ENCODE measurements at places on chromosomes 16 and 17.

GRCh38 chr17:56793957-56794356 lies 39.8 kb downstream of the C17orf67 start:
- DNase-seq, result no peak

GRCh38 chr16:88888461-88889387 lies 22.3 kb upstream of the PABPN1L start:
- no peak for DNase-seq

DNA sequence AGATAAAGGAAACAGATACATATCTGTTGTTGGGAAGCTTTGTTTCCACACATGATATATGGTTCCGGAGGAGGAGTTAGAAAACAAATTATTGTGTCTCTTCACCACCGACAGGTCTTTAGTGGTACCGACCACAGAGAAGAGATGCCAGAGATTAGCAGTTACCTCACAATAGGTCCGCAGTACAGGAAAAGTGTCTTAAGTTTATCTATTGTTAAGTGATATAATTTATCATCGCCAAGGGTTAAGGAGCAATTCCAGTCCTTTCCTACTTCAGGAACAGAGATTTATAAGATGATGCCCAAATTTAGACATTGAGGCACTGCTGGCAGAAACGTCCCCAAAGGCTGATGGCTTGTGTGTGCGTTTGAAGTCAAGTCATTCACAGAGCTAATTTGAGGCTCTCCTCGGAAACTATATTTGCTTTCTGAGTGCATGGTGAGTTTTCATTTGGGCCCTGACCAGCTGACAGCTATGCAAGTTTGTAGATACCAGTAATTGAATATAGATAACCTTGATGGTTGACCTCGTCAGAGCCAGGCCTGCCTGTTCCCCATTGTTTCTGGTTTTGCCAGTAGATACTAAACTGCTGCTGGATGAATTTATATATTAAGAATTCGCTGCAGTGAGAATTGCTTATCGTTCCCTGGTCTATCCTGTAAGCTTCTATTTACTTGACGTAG lies 196.4 kb upstream of the IRX3 start:
- no peak for DNase-seq

- no peak for DNase-seq
Measured at GRCh38 chr16:31149332-31149731, 534 bp downstream of the PRSS36 start.

Data from GDM1 (cell line).